ENCODE measurements at places on chromosomes 13 and 19.

DNA sequence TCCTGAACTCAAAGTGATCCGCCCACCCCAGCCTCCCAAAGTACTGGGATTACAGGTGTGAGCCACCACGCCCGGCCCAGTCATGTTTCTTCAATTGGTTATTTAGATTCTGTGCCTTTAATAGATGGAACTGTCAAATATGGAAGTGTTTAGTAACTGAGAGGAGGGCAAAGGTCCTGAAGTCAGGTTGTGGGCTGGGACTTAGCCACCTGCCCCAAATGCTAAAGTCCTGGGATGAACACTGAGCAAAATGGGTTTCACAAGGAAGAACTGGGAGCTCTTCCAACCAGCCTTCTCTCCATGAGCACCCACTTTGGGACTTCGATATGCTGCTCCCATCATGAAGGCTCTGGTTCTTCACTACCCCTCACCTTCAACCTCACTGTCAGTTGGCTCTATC, 21.7 kb downstream of the AKAP8 start:
- DNase-seq: no peak

DNA sequence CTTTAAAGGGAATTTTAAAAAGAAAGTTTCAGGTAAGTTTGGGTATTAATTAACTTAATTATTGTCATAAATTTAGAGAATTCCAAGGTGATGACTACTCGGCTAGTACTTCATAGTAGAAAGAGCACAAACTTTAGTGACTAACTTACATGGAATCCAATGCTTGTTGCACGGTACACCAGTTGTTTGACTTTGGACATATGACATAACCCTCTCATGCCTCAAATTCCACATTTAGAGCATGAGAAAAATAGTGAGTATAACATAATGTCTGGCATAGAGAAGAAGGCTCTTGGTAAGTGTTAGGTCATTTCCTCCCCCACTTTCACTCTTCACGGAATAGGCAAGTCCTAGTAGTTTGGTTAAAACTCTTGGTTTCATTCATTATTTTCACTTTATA, 1249.4 kb upstream of the SLC10A2 start:
- no peak for DNase-seq

GRCh38 chr19:15595069-15595468, 19.9 kb upstream of the CYP4F8 start:
- DNase-seq: no peak

DNA sequence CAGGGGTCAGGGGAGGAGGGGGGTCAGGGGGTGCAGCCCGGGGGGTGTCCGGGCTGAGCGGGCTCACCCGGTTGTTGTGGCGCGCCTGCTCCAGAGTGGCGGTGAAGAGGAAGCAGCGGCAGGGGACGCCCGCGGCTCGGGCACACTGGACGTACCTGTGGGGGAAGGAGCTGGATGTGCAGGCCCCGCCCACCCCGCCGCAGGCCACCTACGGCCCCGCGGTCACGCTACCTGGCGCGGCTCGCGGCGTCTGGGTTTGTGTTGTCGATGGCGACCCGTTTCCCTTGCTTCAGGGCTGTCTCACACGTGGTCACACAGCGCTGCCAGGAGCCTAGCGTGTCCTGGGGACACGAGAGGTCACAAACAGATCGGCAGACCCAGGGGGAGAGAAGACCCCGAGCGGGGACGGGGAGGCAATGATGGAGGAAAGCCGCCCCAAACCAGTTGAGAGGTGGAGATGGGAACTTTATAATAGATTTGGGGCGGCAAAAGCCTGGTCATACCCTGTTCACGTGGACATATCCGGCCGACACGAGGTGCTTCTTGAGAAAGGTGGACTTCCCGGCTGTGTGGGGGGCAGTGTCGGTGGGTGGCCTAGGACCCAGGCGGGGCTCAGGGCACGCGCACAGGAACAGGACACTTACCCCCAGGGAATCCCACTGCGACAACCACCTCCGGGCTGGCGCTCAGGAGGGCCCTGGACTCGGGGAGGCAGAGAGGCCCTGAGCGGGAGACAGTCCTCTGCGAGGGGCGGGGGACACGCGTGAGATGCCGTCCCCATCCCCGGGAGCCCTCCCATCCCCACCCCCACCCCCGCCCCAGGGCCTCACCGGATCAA, 5.6 kb downstream of the PNKP start:
- no peak for DNase-seq

DNA sequence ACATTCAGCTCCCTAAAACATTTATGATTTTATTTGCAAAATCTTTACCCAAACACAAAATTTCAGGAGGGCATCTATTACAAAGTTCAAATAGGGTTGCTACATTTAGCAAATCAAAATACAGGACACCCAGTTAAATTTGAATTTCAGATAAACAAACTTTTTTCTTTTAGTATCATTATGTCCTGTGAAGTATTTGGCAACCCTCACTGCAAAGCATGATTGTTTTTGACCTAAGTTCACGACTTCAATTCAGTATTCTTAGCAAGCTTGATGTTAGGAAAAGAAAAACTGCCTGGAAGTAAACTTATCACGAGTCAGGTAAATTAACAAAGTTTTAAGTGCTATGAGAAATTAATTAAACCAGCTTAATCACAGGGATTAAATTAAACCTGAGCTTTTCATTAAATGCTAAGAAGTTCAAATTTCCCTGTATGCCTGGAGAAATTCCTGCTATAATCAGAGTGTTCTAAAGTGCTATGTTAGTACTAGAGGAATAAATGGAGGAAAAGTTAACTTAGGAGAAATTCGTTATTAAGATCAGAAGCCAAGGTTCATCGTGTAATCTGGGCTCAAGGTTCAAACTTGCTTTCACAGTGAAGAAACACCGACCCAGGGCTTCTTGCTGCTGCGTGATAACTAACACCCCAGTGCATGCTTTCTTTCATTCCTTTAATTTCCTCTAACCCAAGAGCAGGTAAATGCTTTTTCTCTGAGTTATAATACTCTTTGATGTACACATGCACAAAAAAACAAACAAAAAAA, 298.1 kb downstream of the FOXO1 start:
- DNase-seq: no peak
